Effector memory CD8-positive, alpha-beta T cell (primary cell): ENCODE measurements at places on chromosomes 5 and 9.

DNA sequence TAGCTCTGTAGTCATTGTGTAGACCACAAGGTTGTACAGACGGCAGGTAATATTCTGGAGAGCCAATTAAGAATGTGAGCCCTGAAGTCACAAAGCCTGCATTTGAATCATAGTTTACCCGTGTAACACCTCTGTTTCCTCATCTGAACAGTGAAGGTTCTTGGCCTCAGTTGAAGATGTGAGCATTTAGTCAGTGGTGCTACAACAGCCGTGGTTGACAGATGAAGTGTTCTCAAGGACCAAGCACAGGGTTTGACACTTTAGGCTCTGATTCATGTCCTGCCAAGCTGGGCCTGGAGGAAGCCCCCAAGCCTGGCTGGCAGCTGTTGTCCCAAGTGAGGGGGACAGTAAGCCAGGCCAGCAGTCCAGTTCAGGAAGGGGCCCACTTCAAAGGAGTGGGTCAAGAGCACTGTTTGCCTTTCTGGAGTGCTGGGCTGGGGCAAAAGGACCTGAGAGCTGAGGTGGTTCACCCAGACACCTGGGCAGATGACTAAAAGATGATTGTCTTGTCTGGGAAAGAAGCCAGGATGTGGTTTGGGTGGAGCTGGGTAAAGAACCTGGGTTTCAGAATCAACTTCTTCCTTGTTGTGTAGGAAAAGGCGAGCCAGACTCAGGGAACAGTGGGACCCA lies 20.7 kb downstream of the FAXDC2 start:
- DNase-seq, result no peak

- no peak for DNase-seq
These were observed 372.6 kb downstream of the EBF1 start for GRCh38 chr5:158727136-158727535.

- no peak for DNase-seq
These were observed 86.6 kb downstream of the BOD1 start for GRCh38 chr5:173529861-173530260.

DNA sequence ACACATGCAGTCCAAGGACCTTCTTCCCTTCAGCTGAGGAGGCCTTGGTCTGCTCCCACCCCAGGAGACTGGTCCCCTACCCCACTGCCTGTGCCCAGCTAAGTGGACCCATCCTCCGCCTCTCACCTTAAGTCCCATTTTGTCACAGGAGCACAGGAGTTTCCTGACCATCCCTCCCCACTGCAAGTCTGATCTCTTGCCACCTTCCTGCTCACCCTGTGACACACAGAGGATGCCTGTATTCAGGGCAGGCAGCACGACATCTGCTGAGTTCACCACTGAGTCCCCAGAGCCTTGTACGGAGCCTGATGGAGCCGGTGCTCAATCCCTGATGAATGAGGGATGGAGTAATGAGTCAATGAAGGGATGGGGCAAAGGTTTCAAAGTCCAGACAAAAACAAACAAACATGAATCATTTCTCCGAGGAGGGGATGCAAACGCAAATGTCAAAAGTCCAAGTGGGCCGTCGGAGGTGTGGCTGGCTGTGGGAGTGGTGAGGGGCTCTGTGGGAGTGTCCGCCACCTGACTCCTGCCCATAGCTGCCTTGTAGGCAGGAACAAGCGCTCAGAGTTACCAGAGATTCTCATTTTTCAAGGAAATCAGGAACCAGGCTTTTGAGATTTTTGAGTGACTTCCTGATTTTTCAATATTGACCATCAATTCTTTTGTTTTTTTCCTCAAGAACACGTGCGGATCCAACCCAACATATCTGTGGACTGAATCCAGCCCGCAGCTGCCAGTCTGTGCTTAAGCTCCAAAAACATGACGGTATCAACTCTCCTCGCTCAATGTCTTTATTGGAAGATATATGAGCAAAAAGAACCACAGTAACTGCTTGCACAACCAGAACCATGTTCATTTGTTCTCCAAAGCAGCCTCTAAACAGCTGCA lies 4.4 kb downstream of the RAPGEF1 start:
- DNase-seq, result no peak

DNA sequence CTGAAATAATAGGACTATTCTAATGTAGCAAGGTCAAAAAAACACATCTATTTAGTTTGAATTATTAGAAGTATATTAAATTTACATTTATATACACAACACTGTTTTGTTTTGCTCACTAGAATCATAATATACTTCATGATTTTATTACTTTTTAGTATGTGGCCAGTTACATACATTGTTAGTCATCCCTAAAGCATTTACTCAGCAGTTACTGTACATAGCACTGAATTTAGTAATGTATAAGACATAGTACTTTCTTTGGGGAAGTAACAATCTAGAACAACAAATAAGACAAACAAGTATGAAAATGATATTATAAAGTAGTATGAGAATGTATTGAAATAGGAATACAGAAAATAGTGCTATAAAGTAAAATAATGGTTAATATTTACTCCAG lies 28.2 kb downstream of the ERCC8 start:
- no peak for DNase-seq

DNA sequence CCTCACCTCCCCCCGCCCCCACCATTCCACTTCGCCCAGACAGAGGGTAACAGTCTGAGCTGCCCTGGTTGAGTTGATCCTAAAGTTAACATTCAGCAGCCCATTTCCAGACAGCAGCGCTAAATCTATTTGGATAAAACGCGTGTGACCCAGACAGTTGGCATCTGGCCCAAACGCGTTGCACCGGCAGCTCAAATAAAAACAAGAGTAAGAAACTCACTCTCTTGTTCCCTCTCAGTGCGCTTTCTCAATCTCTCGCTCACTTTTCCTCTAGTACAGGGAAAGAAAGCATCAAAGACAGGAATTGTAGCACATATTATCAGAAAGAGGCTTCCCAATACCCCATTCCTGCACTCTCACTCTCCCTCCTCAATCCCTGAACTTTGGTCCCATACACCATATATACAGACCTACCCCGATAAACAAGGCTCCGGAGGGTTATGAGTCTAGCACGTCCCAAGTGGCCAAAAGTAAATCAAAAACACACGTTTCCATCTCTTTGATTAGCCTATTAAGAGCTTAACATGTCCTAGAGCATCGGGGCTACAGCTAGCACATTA lies 1.3 kb downstream of the ADAMTS6 start:
- peak; percentile 20 for DNase-seq
